GM04503 (cell line): ENCODE measurements at places on chromosomes 5 and 9.

DNA sequence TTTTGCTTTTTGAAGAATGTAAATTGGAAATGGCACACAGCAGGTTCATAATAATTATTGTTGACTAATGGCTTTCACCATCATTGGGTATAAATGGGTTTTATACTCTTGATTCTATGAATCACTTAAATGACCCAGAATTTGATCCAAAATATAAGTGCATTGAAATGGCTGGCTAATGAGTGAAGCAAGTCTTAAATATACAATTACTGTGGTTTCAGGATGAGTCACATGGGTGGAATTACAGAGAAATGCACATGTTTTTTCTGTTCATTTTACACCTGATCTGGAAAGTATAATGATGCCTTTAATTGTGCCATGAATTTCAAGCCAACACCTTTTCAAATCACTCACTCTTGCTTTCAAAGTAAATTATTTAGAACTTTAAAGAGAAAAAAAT, 380.8 kb upstream of the CD180 start:
- DNase-seq = no peak

- no peak for DNase-seq
Observed at GRCh38 chr5:43561356-43561755, 4.5 kb upstream of the PAIP1 start.

DNA sequence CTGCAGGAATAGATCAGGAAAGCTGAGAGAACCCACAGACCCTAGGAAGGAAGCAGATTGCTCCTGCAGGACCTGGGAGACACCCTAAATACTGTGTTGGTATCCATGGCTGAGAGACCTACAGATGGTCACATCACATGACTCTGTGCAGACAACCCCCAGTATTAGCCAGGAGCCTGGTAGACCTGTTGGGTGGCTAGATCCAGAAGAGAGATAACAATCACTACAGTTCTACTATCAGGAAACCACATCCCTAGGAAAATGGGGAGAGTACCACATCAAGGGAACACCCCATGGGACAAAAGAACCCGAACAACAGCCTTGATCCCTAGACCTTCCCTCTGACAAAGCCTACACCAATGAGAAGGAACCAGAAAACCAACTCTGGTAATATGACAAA, 24.2 kb upstream of the MELK start:
- DNase-seq = no peak

DNA sequence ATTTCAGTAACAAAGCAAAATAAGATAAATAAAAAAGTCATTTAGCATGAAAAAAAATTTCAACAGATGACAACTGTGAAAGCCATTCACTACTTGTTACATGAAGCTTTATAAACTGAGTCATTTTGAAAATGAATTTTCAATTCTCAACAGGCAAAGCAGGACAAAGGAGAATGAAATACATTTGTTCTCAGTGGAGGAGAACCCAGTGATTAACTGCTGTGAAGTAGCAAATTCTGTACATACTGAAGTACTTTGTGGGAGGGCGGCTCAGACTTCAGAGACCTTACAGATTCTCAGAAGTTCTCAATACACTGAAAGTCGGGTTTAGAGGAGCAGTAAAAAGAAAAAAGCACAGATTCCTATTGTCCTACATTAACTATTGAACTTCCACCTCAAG, 21.7 kb downstream of the SKIC3 start:
- DNase-seq = no peak

- DNase-seq = no peak
Observed at GRCh38 chr5:172144931-172145869, 42.8 kb downstream of the STK10 start.

DNA sequence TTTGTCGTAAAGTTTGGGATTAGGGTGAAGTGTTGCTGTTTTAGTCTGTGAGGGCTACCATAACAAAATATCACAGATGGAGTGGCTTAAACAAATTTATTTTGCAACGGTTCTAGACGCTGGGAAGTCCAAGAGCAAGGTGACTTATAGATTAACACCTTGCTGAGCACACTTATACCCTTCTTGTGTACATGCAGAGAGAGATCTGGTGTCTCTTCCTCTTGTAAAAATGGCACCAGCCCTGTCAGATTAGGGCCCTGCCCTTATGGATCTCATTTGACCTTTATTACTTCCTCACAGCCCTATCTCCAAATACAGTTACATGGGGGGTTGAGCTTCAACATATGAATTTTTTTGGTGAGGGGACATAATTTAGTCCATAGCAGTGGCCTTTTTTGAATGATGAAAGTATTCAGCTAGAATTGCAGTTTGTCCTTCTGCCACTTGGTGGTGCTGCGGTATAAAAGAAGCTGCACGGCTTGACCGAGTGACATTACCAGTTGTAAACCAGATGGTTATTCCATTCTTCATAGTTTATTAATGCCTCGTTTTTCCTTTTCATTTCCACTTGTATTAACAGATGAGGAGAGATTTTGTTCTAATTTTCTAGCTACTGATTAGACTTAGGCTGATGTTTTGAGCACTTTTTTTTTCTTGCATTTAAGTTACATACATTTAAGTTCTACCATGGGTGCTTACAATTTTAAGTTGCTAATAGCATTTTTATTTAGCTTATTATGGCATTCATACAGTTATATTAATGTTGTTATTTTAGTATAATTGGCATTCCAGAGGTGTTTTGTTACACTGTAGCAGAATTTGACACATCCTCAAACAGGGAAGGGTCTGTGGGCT, 19.4 kb downstream of the DCP2 start:
- no peak for DNase-seq

- DNase-seq = no peak
Observed at GRCh38 chr5:39542511-39543285, 117.9 kb upstream of the DAB2 start.

DNA sequence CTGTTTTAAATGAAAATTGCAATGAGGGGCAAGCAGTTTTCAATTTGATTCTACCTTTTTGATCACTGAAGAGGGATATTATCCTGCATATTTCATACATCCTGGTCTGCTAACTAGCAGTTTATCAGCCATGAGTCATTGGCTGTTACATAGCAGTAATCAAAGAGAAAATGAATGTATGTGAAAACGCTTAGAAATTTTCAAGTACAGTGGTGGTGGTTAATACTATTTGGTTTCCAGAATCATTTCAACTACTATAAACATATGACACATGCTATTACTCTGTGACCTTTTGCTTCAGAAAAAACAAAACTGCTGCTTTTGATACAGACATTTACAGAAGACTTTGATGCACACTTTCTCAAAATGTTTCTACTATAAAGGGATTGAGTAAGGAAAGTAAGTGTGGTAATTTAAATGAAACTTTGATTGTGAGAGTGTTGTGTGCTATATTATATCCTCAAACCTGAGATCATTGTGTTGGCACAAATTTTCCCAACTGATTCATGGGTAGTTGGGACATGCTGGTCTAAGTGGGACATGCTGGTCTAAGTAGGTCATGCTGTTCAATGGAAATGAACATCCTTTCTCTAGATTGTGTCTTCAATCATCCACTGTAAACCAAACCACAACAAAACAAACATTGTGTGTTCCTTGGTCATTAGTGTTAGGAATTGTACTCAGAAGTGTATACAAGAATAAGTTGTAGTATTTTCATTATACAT, 5.1 kb downstream of the RNF14 start:
- no peak for DNase-seq

DNA sequence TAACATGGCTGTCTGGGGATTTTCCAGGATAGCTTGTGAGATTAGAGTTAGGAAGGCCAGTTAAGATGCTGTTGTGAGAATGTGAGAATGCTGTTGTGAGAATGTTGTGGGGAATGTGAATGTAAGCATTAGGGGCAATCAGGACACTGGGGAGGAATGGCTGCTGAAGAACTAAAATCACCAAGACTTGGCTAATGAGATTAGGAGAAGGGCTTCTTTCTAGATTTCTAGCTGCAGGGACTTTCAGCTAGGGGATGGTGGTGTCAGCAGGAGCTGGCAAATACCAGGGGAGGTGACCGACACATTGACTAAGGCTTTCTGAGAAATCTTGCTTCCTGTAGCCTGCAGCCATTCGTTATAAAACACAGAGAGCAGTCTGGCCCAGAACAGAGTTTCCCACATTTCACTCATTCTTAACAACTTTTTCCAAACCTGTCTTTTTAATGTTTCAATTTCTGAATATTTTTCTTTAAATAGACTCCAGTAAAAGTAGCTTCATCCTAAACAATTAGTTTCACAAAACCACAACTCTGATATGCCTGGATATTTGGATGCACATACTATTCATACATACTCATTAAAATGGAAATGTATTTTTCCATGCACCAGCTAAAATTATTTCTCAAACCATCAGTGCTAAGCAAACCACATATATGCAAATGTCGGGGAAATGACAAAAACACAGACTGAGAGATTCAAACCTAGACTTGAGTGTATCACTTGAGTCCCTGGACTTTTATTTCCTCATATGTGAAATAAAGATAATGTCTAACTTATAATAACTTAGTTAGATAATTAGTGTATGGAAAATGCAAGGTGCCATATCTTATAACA, 89.3 kb upstream of the TNC start:
- DNase-seq = no peak

DNA sequence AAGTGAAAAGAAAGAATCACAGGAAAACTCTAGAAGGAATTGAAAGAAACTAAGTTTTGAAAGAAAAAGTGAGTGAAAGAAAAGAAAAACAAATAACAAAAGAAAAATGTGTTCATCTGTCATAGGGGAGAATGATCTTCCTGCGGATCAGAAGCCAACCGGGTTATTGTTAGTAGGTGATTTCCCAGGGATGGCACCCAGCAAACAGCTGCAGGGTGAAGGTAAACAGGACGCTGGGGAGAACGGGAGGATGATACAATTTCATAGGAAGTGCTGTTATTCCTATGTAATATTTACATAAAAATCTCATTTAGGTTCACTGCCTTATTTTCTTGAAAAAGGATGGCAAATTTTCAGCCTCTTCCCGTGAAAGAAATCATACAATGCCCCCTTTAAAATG, 72.4 kb upstream of the LHFPL2 start:
- no peak for DNase-seq

GRCh38 chr9:107721705-107722245, 232.2 kb upstream of the KLF4 start:
- DNase-seq = no peak

- no peak for DNase-seq
Observed at GRCh38 chr5:181205761-181206649, 1.0 kb upstream of the TRIM7 start.

DNA sequence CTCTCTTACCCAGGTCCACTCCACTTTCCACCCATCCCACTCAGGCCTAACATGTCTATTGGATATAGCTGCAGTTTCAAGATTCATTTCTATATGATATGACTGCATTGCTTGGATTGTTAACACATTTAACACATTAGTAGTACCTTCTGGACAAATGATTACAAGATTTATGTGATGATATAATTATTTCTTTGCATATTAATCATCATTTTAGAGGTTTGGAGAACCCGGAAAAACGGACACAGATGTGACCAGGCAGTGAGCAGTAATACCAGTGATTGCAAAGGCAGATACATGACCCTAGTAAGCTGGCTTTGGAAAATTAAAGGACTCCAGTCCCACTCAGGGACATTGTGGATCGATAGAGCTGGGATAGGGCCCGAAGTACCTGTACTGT, 103.8 kb downstream of the PRR16 start:
- peak; percentile 15 for DNase-seq

- no peak for DNase-seq
Observed at GRCh38 chr5:41876678-41877077, 6.5 kb upstream of the OXCT1 start.

DNA sequence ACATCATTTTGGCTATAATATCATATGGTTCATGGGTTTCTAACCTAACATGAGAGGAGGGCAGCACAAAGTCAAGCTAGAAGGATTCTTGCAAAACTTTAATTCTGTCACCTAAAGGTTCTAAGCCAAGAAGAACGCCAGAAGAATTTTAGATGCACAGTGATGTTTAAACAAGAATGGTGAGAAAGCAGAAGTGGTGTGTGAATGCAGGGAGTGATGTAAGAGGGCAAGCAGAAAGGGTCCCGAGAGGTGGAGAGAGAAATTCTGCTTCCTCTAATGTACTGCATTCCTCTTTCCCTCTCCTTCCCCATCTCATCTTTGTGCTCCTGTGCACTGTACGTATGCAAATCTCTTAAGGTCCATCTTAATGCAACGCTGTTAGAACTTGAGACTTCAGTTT, 2.1 kb upstream of the TRMO start:
- no peak for DNase-seq

GRCh38 chr5:133618141-133618540, 5.8 kb upstream of the FSTL4 start:
- no peak for DNase-seq

GRCh38 chr5:149939546-149939945, 5.0 kb downstream of the PDE6A start:
- no peak for DNase-seq

GRCh38 chr5:176902911-176903664, 3.9 kb upstream of the HK3 start:
- no peak for DNase-seq

DNA sequence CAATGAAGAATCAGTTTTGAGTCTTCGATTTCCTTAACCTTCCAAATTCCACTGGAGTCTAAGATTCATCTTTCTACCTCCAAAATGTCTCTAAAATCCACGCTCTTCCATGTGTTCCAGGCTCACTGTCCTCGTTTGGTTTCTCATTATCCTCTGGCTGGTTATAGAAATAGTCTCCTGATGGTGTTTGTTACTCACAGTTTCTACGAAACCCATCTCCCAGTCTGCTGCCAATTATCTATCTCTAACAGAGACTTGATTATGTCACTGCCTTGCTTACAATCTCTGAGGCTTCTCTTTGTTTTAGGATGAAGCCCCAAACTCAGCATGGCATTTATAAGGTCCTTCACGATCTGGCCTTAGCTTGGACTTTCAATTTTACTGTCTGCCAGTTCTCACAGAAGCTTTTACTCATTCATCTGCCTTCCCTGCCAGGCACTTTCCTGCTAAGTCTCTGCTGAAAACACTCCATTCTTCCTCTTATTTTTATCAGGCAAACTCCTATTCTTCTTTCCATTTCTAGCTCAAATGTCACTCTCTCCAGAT, 339.6 kb upstream of the SGCD start:
- DNase-seq = no peak

- no peak for DNase-seq
Observed at GRCh38 chr5:155711882-155712281, 615.1 kb upstream of the SGCD start.

GRCh38 chr5:97453263-97453662, 270.2 kb upstream of the RIOK2 start:
- no peak for DNase-seq

DNA sequence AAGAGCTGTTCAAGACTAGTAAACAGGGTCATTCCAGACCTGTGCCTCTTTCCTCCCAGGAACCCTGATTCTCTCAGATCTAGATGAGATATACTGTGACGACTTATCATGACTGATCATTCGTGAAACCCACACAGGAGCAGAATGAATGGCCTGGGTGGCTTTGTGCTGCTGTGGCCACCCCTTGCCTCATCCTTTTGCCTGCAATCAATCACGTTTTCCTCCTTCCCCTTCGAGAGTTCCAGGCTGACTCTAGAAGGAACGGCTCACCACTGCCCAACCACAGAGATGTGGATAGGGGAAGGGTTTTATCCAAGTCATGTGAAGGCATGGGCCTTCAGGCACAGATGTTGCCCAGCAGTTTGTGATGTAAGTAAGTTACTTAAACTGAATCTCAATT, 5.8 kb downstream of the ANXA6 start:
- DNase-seq = no peak
